ENCODE measurements at places on chromosomes 7 and 10. TPM values are rescaled to one million over a fixed set of nuclear protein-coding genes. Genes with fewer than 3 reads are reported as not detected.

The ZNF365 gene
- total RNA-seq = 0.05 TPM

The CCL24 gene
- total RNA-seq = not detected

The FRMPD2 gene
- not detected for total RNA-seq

The SLC29A4 gene
- 1.6 TPM for total RNA-seq

The TRIL gene
- 11.6 TPM for total RNA-seq

The EBF3 gene
- total RNA-seq = 22.8 TPM
